ENCODE measurements at places on chromosomes 7 and 10.

DNA sequence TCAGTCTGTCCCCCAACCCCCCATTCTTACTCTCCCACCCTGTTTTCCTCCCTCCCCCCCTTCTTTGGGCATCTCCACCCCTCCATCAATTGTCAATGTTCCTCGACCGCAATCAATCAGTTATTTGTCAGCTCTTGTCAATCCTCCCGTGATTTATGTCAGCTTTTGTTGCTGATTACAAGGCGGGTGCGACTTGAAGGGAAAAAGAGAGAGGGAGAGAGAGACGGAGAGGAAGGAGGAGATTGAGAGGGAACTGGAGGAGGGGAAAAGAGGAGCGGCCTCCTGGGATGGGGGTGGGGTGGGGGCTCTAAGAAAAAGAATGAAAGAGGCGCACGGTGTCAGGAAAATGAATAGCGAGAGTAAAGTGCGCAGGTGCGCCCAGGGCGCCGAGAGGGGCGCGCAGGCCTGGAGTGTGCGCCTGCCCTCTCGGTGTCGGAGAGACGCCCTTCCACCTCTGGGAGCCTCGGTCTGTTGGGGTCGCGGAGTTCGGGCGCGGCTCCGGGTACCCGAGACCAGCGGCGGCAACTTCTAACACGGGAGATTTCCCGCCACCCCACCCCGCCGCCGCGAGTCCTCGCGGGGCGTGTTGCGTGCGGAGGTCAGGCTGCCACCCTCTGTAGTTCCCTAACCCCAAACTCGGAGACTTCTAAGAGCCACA is 1.1 kb upstream of the ZNF503 start:
- DNase-seq: no peak

DNA sequence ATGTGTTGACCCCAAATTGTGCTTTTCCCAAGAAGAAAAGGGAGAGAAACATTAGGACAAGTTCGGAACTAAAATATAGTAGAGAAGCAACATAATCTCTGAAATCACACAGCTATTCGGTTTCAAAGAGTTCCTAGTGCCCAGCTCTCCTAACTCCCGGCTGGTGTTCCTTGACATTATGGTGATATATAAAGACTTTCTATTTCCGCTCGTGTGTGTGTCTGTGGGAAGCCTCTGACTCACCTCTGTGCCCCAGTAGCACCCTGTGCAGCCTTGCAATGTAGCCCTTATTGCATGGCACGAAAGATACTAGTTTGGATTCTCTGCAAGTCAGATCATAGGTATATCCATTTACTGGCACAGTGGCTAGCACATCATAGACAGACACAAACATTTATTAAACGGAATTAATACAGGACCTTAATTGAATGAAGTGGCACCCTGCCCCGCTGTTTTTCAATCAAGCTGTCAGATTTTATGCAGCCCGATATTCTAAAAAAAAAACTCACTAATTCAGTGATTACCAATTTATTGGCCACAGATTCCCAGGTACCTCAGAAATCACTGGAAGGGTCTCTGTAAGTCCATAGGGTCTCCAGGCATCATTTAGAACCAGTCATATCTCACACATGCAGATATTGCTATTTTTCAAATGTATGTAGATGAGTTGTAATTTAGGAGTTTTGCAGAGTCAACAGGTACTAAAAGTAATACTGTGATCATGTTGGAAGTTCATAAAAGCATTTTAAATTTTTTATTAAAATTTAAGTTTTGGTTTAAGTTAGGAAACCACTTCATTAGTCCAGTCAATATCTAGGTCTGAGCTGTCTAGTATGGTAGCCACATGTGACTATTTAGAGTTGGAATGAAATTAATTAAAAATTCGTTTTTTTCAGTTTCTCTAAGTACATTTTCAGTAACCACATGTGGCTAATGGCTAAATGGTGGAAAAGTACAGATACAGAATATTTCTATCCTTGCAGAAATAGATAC is 43.3 kb downstream of the SFTPD start:
- DNase-seq: no peak

DNA sequence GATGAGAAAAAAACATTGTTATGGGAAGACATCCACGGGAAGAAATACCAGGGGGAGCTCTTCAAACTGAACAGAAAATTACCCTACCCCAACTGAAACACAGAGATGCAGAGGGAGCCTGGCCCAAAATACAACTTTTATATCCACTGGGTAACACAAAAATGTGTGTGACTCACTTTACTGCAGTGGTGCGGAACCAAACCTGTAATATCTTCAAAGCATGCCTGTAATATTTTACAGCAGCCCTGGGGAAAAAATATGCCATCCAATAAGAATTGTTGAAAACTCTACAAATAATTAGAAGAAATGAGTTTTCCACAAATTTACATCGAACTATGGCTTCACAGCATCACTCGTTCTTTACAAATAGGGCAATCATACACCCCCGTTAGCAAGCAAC is 49.8 kb upstream of the SRRM3 start:
- DNase-seq: no peak

DNA sequence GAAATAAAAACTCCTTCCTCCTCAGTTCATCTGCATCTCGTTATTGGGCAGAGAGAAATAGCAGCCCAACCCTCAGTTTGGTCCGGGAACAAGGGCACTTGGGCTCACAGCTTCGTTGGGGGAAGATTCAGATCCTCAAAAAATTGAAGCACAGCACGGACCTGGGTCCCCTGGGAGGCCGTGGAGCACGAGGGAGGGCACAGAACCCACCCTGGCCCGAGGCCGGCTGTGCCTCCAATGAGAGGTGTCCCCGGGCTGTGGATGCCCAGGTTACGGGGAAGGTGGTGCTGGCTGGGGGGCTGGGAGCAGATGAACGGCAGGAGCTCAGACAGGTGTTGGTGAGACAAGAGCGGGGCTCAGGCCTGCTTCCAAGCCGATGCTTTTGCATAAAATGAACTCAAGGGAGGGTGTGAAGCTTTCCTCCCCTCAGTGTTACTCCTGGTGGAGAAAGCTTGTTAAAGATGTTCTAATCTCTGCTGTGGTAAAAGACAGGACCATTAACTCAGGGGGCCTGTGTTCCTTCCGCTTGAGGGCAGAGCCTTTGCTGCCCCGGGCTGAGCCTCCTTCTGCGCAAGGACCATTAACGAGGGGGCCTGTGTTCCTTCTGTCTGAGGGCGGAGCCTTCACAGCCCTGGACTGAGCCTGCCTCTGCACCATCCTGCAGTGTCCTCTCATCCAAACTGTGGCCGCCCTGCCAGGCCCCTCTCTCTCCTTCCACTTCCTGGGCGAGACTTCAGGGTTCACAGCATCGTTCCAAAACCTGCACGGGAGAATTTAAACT is 302.2 kb downstream of the ADARB2 start:
- DNase-seq: no peak

GRCh38 chr7:5679813-5680473 is 101.5 kb downstream of the RNF216 start:
- no peak for DNase-seq

- DNase-seq: no peak
Measured at GRCh38 chr10:27373566-27374160, 130.4 kb upstream of the RAB18 start.
